Stimulated activated naive CD8-positive, alpha-beta T cell treated with anti-CD3 and anti-CD28 coated beads, Interleukin-15, Interleukin-2, amounts not matched to agents 100 U/mL and 50 U/mL, for 24 hours (primary cell): ENCODE measurements at places on chromosomes 13 and 19.

- peak; percentile 34 for DNase-seq
These were observed 27.2 kb downstream of the RCBTB2 start for GRCh38 chr13:48505597-48506091.

GRCh38 chr13:77904031-77904430 lies 14.6 kb downstream of the EDNRB start:
- no peak for DNase-seq

DNA sequence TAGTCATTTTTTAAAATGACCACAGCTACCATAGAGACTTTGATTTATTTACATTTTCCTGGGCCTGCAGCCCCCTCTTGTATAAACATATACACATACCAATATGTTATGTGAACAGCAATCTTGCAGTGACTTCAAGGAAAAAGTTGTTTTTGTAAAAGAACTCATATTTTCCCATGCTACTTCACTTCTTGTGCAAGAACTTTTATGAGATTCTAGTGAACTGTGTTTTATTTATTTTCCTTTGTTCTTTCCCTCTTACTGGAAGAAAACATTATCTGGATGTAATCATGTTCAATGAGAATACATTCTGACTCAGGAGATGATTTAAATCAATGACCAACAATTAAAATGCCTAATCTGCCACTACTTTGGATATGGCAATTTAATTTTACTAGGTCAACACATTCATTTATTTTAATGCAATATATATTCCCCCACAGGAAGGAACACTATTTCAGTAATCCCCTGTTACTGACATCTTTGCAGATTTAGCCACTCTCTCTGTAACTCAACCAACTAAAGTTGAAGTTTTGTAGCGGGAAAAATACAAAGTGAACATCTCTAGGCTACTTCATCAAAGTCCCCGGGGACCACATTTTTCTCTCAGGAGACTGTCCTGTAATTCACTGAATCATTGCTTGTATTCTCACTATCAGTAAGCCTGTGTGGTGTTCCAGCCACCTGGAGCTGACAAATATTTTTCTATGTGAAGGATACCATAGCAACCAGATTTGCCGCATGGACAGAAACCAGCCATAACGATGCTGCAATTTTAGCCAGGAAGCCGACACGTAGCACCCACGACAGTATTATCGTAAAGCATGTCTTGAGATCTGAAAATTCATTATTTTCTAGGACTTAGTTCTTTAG lies 90.5 kb downstream of the STARD13 start:
- DNase-seq, result no peak

- DNase-seq, result no peak
These were observed 112.6 kb downstream of the STARD13 start for GRCh38 chr13:33172911-33173310.

- no peak for DNase-seq
These were observed 77.2 kb upstream of the OBI1 start for GRCh38 chr13:78736142-78736541.

GRCh38 chr19:43781630-43782310 lies 997 bp upstream of the KCNN4 start:
- DNase-seq, result no peak

GRCh38 chr19:38046254-38047048 lies 139.4 kb downstream of the SIPA1L3 start:
- peak; percentile 31 for DNase-seq

GRCh38 chr13:97258801-97259200 lies 36.7 kb downstream of the MBNL2 start:
- DNase-seq, result no peak

DNA sequence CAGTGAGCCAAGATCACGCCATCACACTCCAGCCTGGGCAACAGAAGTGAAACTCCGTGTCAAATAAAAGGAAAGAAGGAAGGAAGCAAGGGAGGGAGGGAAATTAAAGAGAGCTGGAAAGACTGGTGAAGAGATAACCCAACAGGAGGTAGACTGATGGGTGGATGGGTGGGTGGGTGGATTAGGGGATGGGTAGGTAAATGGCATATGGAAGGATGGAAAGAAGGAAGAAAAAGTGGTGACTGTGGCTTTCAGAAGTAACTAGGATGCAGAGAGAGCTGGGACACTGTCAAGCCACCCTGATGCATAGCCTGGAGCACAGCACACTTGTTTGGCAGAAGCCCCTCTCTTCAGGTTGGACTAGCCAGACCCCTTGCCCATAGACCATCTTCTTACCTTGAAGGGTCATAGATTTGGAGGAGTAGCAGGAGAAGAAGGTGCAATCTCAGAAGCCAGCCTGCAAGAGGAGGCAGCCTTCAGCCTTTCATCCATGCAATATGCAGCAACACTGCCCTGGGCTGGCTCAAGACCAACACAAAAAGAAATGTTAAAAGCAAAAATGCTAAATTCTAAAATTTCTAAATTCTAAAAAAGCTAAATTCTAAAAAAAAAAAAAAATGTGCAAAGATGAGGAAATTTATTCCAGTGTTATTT lies 5.1 kb downstream of the IQCN start:
- DNase-seq, result no peak

GRCh38 chr13:104737713-104738112 lies 1671.5 kb upstream of the SLC10A2 start:
- no peak for DNase-seq

DNA sequence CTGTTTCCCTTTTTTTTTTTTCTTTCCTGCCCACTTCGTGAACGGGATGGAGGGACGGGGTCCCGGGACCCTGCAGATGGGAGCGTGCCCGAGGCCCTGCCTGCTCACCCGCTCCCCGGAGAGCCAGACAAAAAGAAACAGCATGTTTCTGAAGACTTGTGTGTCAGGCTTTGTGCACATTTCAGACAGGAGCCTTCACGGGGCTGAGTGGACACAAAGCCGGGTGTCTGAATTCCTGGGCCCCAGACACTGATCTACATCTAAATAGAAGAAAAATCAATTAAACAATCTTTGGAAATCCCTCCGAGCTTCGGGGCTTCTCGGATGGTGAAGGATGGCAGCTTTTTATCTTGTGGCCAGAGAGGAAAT lies 4.2 kb downstream of the PGPEP1 start:
- DNase-seq, result no peak

DNA sequence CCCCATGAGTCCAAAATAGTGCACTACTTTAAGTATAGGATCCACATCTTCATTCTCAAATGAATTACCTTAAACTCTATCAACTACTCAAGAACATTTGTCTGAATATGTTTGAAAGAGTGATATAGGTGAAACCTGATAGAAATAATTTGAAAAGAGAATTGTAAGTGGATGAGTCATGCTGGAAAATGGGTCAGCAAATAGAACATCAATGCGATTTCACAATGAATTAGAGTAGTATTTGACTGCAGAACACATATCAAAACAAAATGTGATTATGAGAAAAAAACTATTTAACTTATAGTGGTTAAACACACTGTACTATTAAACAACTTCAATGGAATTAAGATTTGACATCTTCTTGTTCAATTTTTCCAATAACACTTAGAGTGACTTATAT lies 300.6 kb upstream of the KLHL1 start:
- no peak for DNase-seq

DNA sequence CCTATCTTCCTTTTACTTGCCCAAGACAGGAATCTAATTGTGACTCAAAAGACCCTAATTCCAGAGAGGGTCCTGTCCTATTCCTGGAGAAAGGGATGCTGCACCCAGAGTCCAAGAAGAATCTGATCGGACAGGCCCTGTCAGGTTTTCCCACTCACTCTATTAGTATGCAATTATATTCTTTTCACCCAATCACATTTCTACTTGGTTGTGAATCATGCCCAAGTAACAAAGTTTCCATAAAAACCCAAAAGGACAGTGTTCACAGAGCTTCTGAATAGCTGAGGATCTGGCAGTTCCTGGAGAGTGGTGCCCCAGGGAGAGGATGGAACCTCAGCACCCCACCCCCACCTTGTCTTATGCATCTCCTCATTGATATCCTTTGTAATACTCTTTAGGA lies 135.3 kb upstream of the SLITRK5 start:
- no peak for DNase-seq

DNA sequence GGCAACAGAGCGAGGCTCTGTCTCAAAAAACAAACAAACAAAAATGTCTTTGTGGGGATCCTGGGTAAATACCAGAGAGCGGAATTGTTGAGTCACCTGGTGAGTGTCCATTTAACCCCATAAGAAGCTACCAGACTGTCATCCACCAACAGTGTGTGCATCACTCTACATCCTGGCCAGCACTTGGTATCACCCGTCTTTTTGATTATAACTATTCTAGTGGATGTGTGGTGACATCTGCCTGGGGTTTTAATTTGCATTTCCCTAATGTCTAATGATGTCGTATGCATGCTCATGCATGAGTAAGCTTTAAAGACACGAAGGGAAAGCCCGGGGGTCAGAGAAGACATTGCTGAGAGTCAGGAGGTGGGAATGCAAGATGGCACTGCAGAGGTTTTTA lies 126.7 kb upstream of the MRI1 start:
- DNase-seq, result no peak

DNA sequence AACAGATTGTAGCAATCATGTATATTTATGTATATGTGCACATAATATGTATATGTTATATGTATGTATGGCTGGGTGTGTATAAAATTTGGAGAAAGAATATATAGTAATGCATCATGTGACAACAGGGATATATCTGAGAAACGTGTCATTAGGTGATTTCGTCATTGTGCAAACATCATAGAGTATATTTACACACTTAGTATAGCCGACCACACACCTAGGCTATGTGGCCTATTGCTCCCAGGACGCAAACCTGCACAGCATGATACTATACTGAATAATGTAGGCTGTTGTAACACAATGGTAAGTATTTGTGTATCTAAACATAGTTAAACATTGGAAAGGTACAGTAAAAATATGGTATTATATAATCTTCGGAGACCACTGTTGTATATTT lies 43.8 kb downstream of the ESD start:
- DNase-seq, result no peak

DNA sequence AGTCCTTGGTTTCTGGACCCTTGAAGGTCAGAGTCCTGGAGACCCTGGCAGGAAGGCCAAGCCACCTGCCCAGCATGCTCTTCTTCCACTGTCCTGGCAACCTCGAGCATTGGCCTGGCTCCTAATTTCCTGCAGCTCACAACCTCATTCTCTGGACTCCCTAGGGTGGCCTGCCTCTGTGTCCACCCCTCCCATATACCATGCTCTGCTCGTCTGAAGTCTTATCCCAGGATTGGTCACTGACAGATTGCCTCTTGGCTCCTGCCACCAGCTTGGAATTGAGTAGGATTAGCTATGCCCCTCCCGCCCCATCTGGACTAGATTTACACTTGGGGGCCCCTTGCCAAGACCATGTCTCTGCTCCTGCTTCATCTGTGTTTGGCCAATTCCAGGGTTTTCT lies 17.1 kb upstream of the WASF3 start:
- DNase-seq, result no peak

DNA sequence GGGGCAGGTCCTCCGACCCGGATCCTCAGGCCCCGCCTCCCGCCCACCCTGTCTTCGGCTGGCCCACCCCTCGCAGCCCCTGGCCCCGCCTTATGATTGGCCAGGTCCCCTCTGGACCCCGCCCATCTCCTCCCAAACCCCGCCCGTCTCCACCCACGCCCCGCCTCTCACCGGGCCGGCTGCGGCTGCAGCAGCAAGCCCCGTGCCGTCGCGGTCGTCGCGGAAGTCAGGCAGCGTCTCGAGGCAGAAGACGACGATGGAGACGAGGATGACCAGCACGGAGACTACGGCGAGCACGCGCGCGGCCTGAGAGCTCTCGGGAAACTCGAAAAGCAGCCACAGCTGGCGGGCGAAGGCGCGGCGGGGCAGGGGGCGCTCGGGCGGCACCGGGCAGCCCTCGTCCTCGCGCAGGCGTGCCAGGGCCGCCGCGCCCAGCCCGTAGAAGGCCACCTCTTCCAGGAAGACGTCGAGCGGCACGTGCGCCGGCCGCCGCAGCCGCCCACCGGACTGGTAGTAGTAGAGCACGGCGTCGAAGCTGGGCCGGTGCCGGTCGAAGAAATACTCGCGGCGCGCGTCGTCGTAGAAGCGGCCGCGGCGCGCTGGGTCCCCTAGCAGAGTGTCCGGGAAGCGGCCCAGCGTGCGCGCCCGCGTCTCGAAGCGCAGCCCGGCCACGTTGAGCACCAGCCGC lies 495 bp downstream of the KCNA7 start:
- peak; percentile 30 for DNase-seq

DNA sequence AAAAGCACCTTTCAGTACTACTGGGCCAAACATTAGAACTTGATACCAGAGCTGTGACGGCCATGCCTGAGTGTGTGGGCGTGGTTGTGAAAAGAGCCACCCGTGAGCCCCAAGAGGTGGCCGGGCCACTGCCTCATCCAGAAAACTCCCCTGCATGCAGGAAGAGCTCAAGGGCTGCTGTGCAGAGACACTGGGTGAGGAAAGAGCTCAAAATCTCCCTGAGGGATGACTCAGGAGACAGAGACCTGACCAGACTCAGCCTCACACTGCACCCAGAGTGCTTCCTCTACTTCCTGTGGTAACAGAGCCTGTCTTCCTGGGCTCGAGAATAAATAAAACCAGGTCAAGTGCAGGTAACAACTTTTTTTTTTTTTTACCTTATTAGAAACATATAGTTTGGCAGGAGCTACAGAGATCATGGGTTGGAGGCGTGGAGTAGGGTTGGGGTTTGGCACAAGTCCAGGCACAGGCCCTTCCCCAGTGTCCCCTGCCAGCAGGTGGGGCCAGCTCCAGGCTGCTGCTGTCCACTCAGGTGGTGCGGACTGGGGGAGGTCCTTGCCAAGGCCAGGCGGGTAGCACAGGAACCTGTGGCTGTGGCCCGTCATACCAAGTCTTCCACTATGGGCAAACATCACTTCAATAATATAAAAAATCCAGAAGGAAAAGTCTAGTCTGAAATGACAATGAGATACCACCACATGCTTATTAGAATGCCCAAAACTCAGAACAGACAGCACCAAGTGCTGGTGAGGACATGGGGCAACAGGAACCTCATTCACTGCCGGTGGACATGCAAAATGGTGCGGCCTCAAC lies 25.5 kb downstream of the ELL start:
- DNase-seq, result peak; percentile 65
